ENCODE measurements at places on chromosomes 4 and X.

DNA sequence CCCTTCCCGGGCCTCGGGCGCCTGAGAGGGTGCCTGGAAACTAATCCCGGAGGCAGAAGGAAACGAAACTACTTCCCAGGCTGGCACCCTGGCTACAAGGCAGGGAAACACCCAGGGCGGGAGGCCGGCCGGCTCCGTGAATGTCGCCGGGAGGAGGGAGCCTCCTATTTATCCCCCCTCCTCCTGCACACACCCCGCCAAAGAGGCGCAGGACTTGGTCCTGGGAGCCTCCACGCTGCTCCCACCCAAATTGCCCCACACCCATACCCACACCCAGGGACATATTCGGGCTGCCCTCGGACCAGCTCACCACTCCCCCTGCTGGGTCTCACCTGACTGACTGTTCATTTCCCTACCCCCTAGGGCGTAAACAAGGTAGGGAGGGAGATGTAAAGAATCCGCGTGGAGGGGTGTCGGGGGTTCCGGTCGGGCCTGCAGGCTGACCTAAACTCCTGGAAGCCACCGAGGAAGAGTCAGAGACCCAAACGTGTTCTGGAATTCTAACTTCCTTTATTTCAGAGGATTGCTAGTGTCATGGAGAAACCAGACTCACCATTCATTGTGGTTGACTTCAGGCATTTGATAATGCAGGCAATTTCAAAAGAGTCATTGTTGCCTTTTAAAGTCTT is at the start of gene BTC:
Gene BTC (minus strand): TSS at position 142 of the 629 bp plus-strand sequence. CDS start 198 bp downstream, outside the sequence.
- DNase-seq, result no peak

- DNase-seq, result no peak
These were observed 45.4 kb downstream of the ARSD start for GRCh38 chrX:2883770-2884169.

- no peak for DNase-seq
These were observed 1.2 kb downstream of the BCORL1 start for GRCh38 chrX:129983575-129984110.

DNA sequence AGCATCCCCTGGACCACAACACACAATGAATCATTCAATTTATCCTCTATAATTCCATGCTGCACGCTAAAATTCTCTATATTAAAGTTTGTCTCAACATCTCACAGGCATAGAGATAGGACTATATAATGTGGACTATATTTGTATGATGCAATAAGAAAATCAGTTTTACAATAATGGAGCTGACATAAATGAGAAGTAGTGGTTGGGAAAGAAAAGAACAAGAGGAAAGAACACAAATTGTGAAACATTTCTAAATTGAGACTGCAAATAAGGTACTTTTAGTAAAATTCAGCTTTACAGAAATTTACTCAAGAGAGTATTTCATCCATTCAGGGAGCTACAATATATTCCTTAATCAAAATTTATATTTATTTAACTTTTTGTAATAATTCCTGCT is 120.4 kb downstream of the ARAP2 start:
- no peak for DNase-seq
